ENCODE measurements at places on chromosomes 3 and 15.

DNA sequence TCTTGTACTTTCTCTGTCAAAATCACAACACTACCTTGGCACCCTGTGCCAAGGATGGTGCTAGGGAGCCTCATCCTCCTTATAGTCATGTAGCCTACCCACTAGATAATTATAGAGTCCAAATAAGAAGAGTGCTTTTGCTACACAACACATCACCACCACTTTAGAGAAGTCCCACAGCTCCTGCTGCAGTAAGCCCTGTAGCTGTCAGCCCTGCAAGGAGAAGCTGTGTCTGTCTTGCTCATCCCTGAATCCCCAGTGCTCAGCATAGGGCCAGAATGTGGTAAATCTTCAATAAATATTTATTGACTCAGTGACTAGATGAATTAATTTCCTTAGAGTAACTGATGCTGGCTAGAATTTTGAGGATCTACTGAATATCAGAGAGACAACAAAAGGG, 190.8 kb downstream of the ZNF621 start:
- no peak for DNase-seq

GRCh38 chr3:132285620-132285945, 31.6 kb upstream of the ACP3 start:
- DNase-seq: no peak

DNA sequence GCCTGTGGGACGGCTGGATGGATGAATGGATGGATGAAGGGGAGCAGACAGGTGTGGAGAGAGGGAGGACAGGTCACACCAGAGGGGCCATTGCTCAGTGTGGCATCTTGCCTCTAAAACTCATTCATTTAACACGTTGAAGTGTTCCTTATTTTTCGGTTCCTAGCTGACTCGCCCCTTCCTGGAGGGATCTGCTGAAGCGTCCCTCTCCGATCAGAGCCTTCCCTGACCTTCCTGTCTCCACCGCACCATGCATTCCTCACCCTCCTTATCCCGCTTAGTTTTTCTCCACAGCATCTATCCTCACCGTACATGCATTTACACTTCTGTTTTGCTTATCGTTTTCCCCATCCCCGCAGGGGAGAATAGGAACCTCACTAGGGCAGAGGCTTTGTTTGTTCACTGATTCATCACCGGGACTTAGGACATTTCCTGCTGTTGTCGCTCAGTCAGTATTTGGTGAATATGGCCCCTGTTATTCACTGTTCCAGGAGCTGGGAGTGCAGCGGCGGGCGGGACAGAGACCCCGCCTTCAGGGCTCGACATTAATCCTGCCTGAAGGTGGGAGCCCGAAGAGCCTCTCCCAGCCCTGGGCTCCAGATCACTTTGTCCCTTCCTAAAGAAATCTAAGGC, 32.0 kb downstream of the FOXL2 start:
- no peak for DNase-seq

DNA sequence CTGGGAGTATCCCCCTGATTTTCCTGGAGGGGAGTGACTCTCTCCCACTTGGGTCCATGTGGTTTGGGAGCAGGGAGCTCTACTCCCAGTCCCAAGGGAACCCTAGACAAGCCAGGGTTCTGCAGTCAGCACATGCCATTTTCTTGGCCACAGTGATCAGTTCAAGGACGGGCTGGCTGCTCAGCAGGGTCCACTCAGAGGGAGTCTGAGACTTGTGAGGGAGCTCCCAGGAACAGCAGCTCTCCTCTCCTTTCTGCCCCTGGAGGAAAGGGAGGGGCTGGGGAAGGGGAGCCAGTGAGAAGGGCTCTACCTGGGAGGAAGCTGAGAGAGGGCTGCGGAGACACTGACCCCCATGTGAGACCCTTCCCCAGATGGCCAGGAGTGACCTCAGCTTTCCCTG, 29.1 kb upstream of the LMCD1 start:
- no peak for DNase-seq

DNA sequence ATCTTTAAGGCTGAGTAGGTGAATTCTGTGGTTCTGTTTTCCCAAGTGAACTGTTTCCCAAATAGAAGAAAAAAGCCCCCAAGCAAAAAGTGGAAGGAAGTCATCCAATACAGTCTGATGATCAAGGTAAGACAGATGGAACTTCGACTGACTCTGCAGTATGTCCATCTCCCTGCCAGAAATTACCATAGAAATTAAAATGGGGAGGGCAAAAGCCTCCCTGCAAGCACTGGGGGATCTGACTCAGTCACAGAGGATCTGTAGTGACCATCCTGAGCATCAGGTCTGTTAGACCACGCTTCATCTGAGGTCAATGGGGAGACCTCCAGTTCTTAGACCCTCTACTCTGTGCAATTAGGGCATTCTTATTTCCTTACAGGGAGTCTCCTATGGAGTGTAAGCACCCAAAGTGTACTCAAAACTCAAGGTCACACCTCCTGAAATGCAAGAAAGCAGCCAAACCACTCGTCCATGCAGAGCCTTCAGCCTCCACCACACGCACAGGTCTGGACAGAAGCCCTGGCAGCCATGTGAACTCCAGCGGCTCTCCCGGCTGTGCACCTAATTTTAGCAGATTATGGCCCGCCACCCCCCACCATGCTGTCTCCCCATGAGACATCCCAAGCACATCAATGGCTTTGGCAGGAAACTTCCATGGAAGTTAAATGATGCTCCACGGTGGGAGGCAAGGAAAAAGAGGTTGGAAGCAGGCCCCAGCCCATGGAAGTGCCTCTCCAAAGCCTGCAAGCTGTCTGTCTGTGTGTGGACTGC, 348.7 kb downstream of the NTRK3 start:
- no peak for DNase-seq
